ENCODE measurements at places on chromosomes 1 and 21.
A peak's percentile ranks its signal among the peaks of the same experiment; 100 is the strongest.

GRCh38 chr1:30507401-30508174 is 215.8 kb downstream of the MATN1 start:
- DNase-seq: no peak

- peak; percentile 2 for DNase-seq
Measured at GRCh38 chr1:36824390-36824861, 209.9 kb downstream of the GRIK3 start.

DNA sequence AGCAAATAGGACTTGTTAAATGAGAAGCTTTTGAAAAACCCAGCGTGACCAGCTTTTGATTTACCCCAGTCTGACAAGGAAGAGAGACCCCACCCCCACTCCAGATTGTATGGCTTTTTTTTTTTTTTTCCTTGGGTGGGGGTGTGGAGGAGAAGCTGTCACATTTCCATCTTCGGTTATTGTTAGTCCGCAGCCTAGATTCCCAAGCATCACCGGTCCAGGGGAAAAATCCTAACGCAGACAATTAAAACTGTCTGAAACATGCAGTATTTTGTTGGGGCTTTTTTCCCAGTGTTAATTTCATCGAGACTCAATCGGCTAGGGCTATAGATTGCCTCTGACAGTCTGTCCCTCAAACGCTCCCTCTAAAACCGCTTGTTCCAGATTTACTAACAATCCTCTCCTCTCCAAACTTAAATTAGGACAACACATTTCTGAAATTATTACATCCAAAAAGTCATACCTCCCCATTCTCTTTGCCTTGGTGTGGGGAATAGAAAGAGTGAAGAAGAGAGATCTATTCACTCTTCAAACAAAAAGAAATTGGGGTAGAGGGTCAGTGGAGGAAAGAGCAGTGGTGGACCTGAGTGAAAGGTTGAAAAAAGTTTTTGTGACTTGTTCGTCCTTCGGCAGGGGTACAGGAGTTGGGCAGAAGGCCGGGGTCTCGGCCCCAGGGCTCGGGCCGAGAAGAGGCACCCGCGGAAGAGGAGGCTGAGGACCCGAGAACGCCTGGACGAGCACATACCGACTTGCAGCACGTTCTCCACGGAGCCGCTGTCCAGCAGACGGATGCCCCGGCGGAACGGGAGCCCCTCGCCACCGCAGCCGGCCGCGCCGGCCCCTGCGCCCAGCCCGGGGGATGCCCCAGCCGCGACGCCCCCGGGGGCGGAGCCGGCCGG is 1.1 kb downstream of the ZSWIM5 start:
- DNase-seq: peak; percentile 59

DNA sequence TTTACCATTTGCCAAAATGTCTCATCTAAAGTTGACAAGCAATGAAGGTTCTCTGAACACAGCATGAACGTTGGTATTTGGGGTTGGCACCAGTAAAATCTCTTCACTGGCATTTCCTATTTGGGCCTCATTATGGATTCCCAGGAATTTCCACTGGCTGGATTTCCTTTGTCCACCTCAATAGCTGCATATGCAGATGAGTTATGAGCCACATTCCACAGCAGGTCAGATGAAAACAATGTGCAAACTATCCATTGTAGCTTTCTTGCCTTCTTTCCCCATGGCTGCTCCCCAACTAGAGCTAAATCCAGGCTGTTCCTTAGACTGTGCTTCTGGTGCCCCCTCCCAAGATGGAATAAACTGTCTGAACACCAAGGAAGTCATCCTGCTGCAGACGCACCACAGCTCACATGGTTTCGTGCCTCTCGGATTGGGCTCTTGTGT is 168.1 kb upstream of the FGGY start:
- no peak for DNase-seq

GRCh38 chr1:95049935-95050334 is 22.8 kb downstream of the ALG14 start:
- DNase-seq: no peak

DNA sequence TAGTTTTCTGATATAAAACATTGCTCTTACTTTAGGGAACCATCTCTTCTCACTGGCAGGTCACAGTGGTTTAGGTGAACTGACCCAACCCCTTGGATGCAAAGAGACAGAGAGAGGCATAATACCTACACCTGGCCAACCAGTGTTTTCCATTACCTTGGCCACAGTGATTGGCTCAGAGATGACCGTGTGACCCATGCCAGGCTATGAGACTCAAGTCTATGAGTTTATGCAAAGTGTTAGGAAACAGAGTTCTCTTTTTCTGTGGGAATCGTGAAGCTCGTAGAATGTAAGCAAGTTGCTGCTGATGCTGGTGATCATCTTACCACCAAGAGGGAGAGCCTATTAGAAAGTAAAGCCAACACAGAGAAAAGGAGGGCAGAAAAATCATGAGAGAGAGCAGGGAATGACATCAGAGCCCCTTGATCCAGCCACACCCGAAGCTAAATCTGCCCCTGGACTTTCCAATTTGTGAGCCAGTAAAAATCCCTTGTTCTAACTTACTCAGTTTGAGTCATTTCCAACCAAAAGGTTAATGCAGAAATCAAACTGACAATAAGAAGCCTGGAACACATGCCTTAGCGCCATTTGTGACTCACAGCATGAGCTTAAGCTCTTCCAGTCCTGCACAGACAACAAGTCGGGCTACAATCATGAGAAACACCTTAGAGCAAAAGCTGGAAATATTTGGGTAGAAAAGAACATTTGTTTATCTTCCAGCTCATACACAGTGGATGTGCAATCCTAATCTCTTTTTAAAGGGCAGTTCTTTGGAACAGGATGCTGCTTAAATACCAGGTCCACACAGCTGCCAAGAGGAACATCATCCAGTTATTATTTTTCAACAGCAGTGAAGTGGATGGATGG is 81.3 kb upstream of the KAZN start:
- DNase-seq: peak; percentile 87

GRCh38 chr1:77336729-77337128 is 54.9 kb downstream of the AK5 start:
- no peak for DNase-seq

GRCh38 chr1:235021815-235022214 is 106.8 kb downstream of the TOMM20 start:
- no peak for DNase-seq

DNA sequence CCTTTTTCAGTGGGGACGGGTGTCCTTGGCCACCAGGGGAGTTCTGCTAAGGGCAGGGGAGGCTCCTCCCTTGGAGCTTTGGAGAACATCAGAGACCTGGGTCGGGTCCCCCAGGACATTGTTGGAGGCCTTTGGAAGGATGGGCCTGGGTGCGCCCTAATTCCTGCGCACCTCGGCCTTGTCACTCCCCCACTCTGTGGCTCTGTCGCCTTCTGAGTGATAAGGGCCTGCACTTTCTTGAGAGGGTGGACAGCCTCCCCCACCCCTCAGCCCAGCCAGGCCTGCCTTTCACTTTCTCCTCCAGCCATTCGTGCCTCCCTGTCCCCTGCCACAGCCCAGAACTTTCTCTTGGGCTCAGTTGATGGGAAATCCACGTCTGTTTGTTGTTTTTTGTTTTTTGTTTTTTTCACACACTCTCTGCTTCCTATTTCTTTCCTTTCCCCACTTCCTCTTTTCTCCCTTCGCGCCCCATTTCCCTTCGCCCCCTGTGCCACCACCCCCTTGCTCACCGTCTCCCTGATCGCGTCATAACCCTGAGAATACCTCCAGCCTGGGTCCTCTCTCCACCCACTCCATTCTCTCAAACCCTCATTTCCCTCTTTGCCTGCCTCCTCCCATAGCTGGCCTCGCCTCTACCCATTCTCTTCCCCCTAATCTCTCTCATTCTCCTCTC is 85.6 kb downstream of the PAX7 start:
- DNase-seq: no peak

DNA sequence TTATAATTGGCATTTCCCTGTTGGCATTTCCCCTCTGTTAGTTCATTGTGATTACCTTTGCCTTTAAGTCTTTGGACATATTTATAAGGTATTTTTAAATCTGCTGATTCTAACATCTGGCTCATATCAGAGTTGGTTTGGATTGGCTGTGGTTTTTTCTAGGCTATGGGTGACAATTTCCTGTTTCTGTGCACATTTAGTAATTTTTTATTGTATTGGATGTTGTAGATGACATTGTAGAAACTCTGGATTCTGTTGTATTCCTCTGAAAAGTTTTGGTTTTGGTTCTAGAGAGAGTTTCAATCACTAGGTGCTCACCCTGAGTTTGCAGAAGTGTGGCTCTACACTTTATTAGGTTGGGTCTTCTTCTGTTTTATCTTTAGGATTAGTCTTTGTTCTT is 110.1 kb upstream of the ARHGEF16 start:
- no peak for DNase-seq

DNA sequence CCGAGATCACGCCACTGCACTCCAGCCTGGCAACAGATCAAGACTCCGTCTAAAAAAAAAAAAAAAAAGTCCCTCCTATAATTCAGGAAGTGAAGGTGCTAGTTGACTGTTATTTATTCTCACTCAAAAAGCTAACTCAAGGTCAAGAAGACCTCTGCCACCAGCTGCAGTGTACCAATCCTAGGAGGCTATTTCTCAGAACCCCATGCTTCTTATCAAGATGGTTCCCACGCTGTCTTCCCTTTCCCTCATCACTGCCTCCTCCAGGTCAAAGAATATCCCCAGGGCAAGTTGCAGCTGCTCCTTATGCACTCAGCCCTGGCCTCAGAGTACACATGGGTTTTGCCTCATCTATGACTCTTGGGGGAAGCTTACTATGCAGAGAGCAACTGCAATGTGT is 53.6 kb downstream of the RERE start:
- peak; percentile 22 for DNase-seq

GRCh38 chr1:23354245-23354644 is 10.2 kb upstream of the HNRNPR start:
- no peak for DNase-seq

- no peak for DNase-seq
Measured at GRCh38 chr1:236893626-236894545, 98.8 kb downstream of the MTR start.

- peak; percentile 84 for DNase-seq
Measured at GRCh38 chr1:162632217-162632666, at the start of gene DDR2. Gene DDR2, plus strand, starts transcription at chr1:162632464. Its CDS starts 86,600 bp downstream, at chr1:162719064.

DNA sequence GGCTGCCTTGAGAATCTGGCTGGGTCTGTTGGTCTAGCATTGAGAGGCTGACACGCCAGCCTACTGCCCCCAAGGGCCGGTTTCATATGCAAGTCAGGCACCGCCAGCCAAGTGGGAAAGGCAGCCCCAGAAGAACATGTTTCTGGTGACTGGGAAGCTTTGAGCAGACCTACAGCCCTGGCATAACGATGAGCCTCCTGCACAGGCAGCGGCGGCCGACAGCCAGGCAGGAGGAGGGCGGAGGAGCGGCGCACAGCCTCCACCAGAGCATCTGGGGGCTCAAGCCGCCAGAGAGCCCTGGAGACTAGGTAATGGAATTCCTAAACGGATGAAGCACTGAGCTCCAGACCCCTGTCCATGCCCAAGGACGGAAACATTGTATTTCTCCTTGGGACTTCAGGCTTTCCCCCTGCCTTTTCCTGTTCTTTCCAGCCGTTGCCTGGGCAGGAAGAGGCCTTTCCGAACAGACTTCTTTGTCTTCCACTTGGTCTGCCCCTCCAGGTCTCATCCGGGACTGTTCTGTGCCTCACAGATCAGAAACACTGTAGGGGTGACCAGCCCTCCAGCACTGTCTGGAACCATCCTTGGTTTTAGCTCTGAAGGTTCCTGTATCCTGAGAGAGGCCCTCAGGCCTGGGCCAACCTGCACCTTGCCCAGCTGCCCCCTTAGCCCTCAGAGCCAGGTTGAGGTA is 59.5 kb downstream of the IRF2BP2 start:
- peak; percentile 36 for DNase-seq

Measured in cerebellar cortex (tissue), 1 donor.